ENCODE measurements at places on chromosomes 5 and 9.
A peak's percentile ranks its signal among the peaks of the same experiment; 100 is the strongest.

DNA sequence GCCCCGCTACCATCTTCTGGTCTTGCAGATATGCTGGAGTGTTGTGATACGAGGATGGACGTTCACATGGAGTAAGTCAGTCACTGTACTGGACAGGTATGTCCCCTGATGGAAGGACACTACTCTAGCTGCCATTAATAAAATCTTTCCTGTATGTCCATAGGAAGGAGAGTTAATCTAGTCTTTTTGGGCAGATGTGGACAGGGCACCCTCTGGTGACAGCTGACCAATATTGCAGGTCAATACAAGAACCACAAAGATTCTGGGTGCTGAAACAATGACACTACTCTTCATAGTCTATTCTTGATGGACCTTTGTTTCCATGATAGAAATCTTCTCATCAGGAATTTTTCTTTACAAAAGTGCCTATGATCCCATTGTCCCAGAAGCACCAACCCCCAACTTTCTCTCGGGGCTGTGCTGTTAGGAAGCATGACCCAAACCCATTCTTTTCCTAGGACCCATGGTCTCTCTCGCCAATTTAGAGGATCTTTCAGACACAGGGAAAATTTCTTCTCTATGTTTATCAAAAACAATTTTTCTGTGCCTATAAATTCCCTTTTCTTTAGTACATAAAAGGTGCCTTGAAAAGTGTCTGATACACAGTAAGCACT, 376.9 kb downstream of the DTWD2 start:
- no peak for DNase-seq

- DNase-seq: no peak
Observed at GRCh38 chr9:134735441-134736175, 94.0 kb downstream of the COL5A1 start.

DNA sequence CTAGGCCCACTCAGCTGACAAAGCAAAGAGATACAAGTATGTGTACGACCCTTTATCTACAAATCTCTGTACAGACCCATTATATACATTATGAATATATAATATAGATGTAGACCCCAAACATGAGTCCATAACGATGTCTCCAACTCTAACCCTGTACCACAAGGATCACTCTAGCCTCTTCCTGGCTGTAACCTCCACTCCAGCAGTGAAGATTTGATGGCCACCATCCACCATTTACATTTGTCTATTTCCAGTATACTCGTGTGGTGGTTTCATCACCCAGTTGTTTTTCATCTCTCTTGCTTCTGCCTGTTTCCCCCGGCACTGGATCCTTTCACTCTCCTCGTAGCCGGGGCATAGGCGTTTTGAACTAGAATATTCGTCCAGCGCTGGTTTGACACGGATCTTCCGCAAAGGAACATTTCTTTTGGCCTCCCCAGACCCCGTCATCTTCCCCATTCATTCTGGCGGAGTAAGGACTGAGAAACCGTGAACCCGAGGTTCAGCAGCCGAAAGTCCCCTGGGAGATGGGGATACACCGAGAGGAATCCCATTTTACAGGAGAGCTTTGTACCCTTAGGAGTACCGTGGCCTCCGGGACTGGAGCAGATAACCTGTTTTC, 828 bp upstream of the TRIO start:
- DNase-seq: no peak

DNA sequence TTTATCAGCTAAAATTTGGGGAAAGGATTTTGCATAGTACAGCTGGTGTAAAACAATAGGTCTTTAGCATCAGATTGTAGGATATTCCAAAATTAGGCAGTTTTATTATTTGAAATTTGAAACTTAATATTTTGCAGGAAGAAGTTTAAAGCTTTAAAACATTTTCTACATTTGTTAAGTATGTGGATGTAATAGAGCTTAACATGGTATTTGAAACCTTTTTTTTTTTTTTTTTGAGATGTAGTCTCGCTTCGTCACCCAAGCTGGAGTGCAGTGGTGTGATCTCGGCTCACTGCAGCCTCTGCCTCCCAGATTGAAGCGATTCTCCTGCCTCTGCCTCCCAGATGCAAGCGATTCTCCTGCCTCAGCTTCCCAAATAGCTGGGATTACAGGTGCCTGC, 2.9 kb downstream of the DENND4C start:
- DNase-seq: no peak

DNA sequence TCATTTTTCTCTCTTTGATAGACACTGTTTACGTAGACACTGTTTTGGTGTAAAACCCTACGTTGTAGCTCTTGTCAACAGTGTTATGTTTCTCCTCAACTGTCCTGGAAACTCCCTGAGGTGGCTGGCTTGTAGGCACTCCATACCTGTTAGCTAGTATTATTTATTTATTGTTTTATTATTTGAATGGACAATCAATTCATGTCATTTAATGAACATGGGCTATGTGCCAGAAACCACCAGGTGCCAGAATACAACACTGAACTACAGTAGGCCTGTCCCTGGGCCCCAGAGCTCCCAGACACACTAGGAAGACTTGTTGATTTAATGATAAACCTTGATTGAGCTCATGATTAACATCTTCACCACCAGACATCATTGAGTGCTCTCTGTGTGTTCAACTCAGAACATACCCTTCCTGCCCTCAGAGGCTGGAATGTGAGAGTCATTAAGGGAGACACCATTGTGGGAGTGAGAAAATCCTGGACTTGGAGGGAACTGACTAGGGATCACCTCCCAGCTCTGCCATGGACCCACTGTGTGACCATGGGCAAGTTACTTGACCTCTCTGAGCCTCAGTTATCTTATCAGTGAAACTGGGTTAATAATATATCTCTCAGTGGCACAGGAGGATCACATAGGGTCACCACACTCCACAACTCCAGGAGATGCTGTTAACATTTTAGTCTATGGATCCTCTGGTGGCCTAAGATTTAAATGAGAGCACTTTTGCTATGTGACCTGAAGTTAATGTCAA, 19.2 kb downstream of the IRF1 start:
- no peak for DNase-seq

DNA sequence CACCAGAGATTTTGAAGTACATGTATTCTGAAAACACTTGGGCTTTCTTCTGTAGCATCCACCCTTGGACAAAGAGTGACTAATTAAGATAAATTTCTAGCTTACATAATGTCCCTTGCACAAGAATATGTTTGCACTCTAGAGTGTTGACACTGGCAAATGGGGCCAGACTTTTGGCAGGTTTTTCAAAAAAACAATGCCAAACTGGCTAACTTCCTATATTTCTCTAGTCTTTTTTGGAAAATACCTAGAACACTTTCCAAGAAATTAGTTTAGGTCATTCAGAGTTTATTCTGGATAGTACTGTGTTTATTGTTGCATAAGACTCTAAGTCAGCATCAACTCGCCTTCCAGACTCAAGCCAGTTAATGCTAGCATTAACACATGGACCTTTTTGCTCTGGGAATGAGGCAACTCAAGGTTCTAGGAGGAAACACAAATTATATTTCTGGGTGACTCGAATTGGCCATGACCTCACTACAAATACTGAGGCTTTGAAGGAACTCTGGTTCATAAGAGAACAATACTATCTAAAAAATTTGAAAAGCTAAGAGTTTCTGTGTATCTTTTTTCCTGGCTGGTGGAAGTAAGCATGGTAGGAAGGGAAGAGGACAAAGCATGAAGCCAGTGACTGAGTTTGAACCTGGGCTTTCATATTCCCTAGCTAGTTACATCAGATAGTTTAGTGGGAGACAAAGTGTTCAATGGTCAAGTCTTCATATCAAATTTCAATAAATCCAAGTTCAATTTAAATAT, 101.6 kb downstream of the NREP start:
- DNase-seq: no peak

- DNase-seq: no peak
Observed at GRCh38 chr5:163809473-163809872, 304.1 kb downstream of the MAT2B start.

GRCh38 chr5:100430268-100431195, 104.6 kb upstream of the FAM174A start:
- DNase-seq: peak; percentile 52

- no peak for DNase-seq
Observed at GRCh38 chr5:145104106-145104505, 731.0 kb downstream of the PRELID2 start.

- DNase-seq: no peak
Observed at GRCh38 chr5:28404363-28405071, 1366.1 kb upstream of the CDH9 start.

DNA sequence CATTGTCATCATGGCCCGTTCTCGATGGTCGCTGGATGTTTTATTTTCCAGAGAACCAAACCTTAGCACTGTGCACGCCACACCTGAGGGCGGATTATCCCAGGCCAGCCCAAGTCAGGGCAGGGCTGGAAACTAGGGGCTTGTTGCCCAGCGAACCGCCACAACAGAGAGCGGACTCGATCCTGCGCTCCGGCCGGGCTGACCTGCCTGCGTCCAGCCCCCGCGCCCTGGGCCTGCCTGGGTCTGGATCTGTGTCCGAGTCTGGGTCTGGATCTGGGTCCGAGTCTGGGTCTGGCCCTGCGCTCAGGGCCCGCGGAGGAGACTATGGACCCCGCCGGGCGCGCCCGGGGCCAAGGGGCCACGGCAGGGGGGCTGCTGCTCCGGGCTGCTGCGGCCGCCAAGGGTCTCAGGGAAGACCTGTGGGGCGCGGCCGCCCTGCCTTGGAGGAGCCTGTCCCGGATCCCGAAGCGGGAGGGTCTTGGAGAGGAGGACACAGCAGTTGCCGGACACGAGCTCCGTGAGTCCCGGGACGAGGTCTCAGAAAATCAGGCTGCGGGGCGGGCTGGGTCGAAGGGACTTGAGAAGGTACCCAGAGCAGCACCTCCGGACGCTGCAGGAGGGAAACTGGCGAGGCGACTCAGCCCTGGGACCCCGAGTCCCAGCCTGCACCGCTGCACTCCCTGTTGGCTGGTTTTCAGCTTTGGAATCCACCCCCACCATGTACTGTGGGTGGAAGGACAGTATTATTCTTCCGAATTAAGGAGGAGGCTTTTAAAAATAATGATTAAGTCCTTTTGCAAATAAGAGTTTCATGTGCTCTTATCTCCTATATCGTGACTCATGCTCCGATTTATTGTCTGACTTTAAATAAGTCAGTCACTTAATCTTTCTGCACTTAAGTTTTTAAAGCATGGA, at the start of gene ANKDD1B:
TSS of gene ANKDD1B (plus strand) at position 143 of the 915 bp plus-strand sequence. CDS start at position 325, 182 bp downstream.
- no peak for DNase-seq

DNA sequence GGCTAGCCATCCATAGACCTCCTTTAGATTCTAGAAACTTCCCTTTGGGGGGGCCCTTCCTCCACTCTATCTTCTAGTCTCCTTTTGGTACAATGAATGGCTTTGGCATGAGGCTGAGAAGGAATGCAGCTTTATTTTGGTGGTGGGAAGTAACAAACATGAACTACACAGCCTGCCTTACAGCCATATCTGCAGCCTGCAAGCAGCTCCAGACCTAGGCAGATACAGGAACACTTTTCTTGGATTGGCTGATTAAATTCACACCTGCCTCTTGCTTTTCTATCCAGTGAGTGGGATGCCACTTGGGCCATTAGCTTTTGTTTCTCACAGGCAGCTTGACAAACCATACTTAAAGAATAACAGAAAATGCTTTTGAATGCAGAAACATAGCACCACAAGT, 28.2 kb downstream of the NR6A1 start:
- DNase-seq: no peak

GRCh38 chr9:108074900-108075299, 585.3 kb upstream of the KLF4 start:
- DNase-seq: no peak

DNA sequence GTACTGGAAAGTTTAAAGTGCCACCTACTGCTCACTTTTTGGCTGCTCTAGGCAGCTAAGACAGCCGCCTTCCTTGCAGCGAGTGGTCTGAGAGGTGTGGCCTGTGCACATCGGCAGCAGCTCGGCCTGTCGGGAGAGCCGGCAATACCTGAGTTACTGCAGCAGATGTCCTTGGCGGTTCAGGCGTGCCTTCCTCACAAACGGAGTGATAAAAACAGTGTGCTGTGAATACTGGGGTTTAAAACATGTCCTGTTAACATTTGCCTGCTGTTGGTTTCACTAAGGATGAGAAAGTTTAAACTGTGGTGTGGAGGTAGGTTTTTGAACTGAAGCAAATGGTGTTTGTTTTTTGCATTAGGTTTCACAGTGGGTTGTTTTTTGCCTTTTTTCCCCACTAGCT, 12.9 kb downstream of the TRAF2 start:
- DNase-seq: no peak

- no peak for DNase-seq
Observed at GRCh38 chr9:13823026-13823425, 490.9 kb downstream of the NFIB start.

- DNase-seq: no peak
Observed at GRCh38 chr5:68548959-68549676, 333.6 kb downstream of the PIK3R1 start.

- no peak for DNase-seq
Observed at GRCh38 chr5:141965071-141965470, 3.8 kb upstream of the RNF14 start.

GRCh38 chr5:155268770-155269425, 255.3 kb downstream of the KIF4B start:
- no peak for DNase-seq

DNA sequence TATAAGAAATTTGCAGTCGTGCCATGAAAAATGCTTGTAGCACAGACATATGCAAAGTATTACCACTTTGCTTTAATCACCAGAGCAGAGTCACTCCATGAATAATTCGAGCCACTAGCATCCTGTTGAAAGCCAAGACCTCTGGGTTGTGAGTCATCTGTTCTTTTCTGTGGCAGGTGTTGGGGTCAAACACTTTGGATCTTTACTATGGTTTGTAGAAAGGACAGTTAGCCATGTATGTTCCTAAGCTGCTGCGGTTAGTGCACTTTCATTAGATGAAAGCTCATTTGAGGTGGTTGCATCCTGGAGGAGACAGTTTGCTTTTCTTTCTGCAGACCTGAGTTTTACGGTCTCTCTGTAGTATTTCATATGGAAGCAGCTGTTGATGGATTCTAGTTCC, 223.7 kb downstream of the DMRT2 start:
- no peak for DNase-seq

DNA sequence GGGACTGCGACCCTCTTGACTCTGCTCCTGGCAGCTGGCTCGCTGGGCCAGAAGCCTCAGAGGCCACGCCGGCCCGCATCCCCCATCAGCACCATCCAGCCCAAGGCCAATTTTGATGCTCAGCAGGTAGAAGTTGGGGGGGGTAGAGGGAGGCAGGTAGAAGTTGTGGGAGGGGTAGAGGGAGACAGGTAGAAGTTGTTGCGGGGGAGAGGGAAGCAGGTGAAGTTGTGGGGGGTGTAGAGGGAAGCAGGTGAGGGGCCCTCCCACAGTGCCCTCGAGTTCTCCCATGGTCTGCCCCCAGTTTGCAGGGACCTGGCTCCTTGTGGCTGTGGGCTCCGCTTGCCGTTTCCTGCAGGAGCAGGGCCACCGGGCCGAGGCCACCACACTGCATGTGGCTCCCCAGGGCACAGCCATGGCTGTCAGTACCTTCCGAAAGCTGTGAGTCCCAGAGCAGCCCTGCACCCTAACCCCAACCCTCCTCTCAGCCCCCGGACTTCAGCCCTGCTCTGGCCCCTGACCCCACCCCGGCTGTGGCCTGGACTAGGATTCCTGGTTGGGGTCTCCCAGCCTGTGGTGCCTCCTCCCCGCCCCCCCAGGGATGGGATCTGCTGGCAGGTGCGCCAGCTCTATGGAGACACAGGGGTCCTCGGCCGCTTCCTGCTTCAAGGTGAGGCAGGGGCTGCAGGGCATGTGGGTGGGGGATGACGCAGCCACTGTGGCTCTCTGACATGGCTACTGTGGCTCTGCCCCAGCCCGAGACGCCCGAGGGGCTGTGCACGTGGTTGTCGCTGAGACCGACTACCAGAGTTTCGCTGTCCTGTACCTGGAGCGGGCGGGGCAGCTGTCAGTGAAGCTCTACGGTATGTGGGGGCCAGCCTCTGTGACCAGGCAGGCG, 537 bp downstream of the C8G start:
- DNase-seq: no peak
